Ovary (tissue), 10 donors: ENCODE measurements at places on chromosomes 6 and 20. TPM values are rescaled to one million over a fixed set of nuclear protein-coding genes. Genes with fewer than 3 reads are reported as not detected.
A peak's percentile ranks its signal among the peaks of the same experiment; 100 is the strongest.

PACSIN1 gene
- 0.55 TPM for polyA plus RNA-seq

- DNase-seq, result no peak
- H3K4me1 ChIP-seq, result no peaks in the 10 kb centered on the region
- H3K4me3 ChIP-seq, result no peak overlapping the region
- H3K27me3 ChIP-seq, result no peaks in the 10 kb centered on the region
- no peaks in the 10 kb centered on the region for H3K36me3 ChIP-seq
- H3K27ac ChIP-seq, result no peak overlapping the region
Measured at GRCh38 chr20:20215976-20216727, 151.8 kb upstream of the INSM1 start.

XRN2 gene
- 65.8 TPM for polyA plus RNA-seq

GRCh38 chr6:170438402-170438753 lies 114.7 kb downstream of the PSMB1 start:
- peak overlapping the region; percentile 1 for H3K4me3 ChIP-seq
- no peaks in the 10 kb centered on the region for H3K4me1 ChIP-seq
- DNase-seq, result peak; percentile 71

RBPJL gene
- polyA plus RNA-seq, result not detected

GRCh38 chr6:144314562-144314961 lies 29.4 kb downstream of the UTRN start:
- H3K4me3 ChIP-seq, result no peak overlapping the region
- H3K27ac ChIP-seq, result peak overlapping the region; percentile 81
- H3K4me1 ChIP-seq, result peaks cover 25% of the 10 kb centered on the region
- DNase-seq, result no peak
- H3K36me3 ChIP-seq, result no peaks in the 10 kb centered on the region
